Cortex of kidney (tissue), 1 donor: ENCODE measurements at places on chromosomes 12 and 14.

GRCh38 chr14:77914073-77914721 is 114.3 kb downstream of the ADCK1 start:
- DNase-seq, result no peak

GRCh38 chr12:104420868-104421267 is 35.9 kb upstream of the CHST11 start:
- DNase-seq, result no peak

- no peak for DNase-seq
These were observed 98.3 kb downstream of the CFAP54 start for GRCh38 chr12:96587691-96588090.

DNA sequence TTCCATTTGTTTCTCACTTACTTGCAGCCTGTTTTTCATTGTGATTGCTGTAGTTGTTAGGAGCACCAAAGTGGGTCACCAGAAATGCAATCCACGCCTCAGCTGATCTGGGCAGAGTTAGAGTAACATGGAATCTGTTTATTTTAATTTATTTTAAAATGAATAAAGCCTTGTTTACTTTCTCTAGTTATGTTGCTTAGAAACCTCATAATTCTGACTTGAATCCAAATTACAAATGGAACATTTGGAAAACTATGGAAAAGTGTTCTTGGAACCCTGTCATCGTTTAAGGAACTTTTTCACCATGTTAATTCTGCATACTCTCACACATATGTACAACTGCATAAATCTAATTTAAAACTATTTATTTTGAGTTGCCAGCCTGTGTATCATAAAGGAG is 92.2 kb upstream of the DAAM1 start:
- DNase-seq, result no peak

GRCh38 chr12:106841510-106842302 is 67.2 kb downstream of the RIC8B start:
- no peak for DNase-seq

DNA sequence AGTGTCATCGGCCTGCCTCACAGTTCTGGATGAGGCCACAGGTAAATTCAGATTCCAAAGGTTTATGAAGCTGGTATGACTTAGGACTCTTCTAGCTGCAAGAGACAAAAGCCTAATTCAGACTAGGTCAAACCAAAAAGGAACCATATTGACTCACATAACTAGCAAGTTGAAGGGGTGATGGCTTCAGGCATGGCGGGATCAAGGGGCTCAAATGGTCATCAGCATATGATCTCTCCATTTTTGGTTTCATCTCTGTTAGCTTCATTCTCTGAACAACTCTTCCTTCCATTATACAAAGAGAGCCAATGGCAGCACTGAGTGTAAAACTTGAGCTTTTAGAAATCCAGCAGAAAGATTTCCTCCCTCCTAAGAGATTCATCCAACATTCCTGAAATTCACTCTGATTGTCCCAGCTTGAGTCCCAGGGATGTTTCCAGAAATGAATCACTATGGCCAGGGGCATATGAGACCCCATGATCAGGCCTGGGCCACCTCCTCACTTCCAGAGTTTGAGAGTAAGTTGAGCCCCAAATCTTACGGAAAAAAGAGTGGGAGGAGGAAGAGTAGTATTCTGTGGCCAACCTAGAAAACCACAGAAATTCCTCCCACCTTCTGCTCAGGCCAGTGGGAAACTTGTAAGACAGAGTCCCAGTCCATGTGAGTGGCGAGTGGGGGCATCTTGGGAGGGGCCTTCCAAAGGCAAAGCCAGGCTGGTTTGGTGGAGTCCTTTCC is 2.0 kb upstream of the MAP1LC3B2 start:
- no peak for DNase-seq

DNA sequence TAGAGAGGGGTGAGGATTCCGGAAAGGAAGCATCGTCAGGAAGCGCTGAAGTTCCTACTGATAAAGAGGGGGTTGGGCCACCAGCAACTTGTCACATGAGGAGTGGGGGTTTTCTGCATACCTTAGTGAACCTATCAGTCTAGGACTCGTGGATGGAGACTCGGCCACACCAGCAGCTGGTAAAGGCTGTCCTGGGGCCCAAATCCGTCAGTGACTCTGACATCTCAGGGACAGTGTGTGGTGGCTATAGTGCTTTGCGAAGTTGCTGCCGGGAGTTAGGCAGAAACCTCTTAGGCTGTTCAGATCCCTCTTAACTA is 16.4 kb downstream of the RNASE2 start:
- no peak for DNase-seq

DNA sequence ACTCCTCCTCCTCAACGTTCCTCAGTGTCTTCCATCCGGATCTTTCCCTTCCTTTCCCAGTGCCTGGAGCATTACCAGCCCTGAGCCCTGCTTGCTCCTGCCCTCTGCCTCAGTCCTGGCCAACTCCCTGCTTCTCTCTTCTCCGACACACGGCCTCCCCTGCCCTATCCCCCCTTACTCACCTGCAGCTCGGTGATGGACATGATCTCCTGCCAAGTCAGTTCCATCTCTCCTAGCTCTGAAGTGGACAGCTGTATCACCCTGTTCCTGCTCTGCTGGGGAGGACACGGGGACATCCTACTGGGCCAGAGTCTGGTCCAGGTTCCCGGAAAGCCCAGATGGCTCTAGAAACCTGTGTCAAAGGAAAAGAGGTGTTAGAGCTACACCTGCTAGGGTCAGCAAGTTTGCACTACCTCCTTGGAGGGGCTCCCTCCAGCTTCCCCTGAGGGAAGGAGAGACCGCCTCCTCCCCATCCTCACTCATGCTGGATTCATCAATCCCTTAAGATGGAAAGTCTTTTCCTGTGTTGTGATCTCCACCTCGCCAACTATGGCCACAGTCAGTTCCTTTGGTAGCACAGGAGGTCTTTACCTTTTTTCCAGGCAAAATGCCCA is 5.8 kb downstream of the NFE2 start:
- DNase-seq, result no peak

DNA sequence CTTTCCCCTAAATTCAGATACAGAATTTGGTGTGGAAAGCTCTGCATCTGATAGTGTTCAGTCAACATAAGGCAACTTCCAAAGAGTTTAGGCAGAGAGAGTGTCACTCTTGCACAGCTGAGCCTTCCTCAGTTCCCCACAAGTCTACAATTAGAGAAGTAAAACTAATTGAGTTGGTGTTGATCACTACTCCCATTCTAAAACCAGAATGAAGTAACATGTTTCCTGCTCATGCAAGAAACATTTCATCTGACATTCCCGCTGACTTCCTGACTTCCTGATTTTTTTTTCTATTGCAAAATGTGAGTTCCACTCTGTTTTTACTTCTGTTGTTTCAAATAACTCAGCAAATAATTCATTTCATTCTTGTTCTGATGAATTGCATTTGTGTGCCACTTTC is 271.0 kb downstream of the ALG10B start:
- no peak for DNase-seq

- no peak for DNase-seq
These were observed 154.6 kb downstream of the SLC6A15 start for GRCh38 chr12:84757978-84758377.

DNA sequence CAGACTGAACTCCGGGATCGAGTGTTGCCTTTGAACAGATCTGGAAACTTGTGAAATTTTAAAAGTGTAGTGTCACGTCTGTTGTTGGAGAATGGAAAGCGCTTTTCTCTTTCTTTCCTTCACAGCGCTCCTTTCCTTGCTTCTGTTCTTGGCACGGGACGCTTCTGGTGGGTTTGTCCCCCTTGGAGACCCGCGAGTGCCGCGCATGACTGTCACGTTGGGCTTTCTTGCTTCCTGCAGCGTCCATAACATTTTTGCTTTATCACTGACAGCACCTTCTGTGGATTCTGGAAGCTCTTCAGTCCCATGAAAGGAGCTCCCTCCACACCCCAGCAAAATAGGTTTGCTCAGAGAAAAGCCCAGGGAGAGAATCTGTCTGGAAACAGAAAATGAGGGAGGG is 193.0 kb upstream of the TMEM132C start:
- no peak for DNase-seq

- DNase-seq, result no peak
These were observed 82.6 kb upstream of the ARHGAP5 start for GRCh38 chr14:31994391-31995033.

- DNase-seq, result no peak
These were observed 60.0 kb upstream of the CCDC91 start for GRCh38 chr12:28130234-28130624.

GRCh38 chr12:128743916-128744315 is 79.8 kb downstream of the SLC15A4 start:
- DNase-seq, result no peak

DNA sequence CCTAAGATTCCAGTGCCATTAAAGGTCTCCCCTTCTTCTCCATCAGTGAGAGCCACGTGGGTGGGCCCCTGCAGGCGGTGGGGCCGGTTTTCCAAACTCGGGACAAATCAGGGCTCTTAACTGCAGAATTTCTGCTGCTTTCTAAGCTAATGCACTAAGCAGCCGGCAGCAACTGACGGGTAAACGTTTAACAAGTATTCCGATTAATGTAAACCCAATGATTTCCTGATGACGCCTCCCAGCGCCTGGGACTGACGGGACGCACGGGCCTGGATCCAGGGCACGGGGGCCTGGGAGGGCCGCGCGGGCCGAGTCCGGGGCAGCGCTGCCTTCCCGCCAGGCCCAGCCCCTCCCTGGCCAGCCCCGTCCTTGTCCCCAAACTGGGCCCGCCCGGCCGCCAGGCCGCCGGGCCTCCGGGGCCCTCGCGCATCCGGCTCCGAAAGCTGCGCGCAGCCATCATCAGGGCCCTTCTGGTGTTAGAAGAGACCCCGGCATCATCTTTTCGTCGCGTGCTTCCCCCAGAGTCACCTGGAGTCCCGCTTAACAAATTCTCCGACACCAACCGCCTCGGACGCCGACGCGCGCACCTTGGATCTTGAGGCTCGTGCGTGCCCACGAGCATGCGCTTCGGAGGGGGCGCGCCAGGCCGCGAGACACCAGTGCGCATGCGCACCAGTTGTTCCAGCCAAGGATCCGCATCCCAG is at the start of gene MLH3:
MLH3 (minus strand) TSS at position 616 of the 704 bp plus-strand sequence. CDS start 1,812 bp downstream, outside the sequence.
- DNase-seq, result peak; percentile 30

- DNase-seq, result no peak
These were observed 600 bp downstream of the SYT10 start for GRCh38 chr12:33438851-33439586.

DNA sequence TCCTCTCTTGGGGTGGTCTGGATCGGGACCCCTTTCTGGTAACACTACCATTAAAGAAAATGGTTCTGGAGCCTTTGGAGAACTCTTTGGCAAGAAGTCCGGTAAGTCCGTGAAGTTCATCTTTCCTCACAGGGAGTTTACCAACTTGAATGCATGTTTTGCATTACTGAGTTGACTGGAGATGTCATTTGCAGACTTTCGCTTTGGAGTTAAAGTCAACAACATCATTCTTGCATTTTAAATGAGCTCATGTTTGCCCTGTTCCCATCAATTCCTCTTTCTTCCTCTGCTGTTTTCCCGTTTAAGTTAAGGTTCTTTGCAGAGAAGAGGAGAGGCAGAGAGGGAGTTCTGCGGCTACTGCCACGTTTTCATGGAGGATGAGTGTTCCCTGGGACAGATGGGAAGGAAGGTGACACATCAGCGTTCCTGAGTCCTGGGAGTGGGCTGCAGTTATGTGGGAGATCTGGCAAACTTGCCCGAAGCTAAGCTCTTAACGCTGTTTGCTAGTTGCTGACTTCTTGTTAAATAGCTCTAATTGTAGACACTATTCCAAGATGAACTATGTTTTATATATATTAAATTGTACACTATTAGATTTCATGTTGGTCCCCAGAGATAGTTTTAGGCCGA is 18.8 kb upstream of the PRICKLE1 start:
- DNase-seq, result no peak

DNA sequence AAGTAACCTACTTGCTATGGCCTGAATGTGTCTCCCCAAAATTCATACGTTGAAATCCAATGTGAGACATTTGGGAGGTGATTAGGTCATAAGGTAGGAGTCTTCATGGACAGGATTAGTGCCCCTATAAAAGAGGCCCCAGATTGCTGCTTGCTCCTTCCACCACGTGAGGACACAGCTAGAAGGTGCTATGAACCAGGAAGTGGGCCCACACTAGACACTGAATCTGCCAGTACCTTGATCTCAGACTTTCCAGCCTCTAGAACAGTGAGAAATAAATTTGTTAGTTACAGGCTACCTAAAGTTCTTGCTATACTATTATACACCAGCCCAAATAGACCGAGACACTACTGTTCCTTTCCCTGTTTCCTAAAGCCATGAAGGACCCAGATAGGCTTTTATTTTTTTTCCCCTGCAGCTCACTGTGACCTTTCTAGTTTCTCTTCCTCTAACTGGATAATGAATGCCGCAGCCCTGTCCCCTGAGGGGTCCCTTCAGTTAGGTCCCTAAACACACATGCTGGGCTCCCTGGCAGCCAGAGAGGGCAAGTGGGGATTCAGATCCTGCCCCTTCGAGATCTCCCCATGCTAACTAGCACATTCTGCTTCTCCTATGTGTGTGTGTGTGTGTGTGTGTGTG is 19.3 kb downstream of the SLC25A3 start:
- no peak for DNase-seq

- DNase-seq, result no peak
These were observed 16.6 kb downstream of the RPH3A start for GRCh38 chr12:112808156-112808555.

DNA sequence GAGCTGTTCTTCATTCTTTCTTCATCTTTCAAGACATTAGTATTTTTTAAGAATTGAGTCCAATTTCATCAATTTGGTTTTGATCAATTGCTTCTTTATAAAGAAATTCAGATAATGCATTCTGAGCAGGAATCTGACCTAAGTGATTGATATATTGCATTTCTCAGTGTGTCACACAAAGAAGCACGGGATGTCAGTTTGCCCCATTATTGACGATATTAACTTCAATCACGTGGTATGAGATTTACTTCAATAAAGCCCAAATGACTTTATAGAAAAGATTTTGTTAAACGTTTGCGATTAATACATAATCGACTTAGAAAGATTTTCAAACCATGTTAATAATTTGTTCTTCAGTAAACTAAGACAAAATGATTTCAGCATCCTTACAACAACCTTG is 1254.2 kb downstream of the FSCB start:
- DNase-seq, result no peak

GRCh38 chr14:53603994-53604393 is 352.6 kb downstream of the BMP4 start:
- no peak for DNase-seq

GRCh38 chr14:79056879-79057278 is 886.7 kb downstream of the NRXN3 start:
- no peak for DNase-seq

- DNase-seq, result no peak
These were observed 37.3 kb downstream of the AKAP6 start for GRCh38 chr14:32366256-32366879.

GRCh38 chr14:56160088-56160487 is 41.9 kb downstream of the PELI2 start:
- no peak for DNase-seq

GRCh38 chr14:23877538-23878180 is 75.9 kb upstream of the DHRS4 start:
- no peak for DNase-seq

DNA sequence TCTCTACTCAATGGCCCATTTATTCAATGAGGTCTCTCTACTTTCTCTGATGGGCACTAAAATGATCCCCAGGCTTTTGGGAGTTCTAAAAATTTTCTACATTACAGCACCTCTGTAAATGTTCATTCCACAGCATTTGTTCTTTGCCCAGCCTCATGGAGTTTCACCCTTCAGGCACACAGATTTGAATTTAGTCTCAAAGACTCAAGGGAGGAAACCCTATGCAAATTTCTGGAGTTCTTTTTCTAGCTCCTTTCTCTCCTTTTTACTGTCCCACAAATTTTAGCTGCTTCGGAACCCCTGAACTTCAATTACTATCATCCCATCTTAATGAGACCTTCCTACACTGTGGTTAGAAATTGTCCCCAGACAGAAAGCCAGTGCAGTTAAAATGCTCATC is 17.5 kb upstream of the RAB21 start:
- no peak for DNase-seq

- DNase-seq, result no peak
These were observed 247.8 kb downstream of the MSRB3 start for GRCh38 chr12:65526311-65526710.
